Naive thymus-derived CD8-positive, alpha-beta T cell (primary cell): ENCODE measurements at places on chromosomes 13 and 19.

- DNase-seq, result no peak
Measured at GRCh38 chr13:74111399-74111798, 22.8 kb downstream of the KLF12 start.

DNA sequence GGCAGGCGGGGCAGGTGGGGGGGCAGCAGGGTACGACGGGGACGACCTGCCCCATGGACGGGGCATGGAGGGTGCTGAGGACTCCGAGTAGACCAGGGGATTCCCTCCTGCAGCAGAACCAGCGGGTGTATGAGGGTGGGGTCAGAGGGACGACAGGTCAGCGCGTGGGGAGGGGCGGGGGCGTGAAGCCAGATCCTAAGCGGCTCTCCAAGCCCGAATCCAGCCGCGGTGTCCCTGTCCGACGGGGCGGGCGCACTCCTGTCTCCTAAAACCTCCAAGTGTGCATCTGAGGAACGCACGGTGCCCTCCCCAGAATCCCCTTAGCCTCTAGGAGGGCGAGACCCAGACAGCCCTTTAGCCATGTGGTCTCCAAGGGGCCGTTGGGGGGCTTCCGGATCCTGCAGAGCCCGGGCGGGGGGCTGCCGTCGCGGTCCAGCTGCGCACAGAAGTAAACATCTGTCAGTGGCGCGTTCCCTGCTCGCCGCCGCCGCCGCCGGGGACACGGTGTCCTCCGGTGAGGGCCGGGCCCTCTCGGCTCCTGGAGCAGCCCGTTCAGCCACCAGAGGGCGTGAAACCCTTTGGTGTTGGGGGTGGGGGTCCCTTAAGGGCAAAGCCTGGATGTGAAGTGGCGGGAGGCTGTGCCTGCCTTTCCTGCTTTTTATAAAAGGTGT, 730 bp downstream of the NRTN start:
- peak; percentile 41 for DNase-seq

DNA sequence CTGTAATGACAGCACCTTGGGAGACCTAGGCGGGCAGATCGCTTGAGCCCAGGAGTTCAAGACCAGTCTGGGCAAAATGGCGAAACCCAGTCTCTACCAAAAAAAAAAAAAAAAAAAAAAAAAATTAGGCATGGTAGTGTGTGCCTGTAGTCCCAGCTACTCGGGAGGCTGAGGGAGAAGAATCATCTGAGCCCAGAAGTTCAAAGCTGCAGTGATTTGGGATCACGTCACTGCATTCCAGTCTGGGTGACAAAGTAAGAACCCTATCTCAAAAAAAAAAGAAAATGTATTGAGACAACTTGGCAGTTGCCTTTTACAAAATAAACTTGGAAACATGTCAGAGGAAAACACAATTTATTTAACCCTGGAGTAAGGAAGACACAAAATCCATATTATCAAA, 26.8 kb downstream of the RBM26 start:
- no peak for DNase-seq

DNA sequence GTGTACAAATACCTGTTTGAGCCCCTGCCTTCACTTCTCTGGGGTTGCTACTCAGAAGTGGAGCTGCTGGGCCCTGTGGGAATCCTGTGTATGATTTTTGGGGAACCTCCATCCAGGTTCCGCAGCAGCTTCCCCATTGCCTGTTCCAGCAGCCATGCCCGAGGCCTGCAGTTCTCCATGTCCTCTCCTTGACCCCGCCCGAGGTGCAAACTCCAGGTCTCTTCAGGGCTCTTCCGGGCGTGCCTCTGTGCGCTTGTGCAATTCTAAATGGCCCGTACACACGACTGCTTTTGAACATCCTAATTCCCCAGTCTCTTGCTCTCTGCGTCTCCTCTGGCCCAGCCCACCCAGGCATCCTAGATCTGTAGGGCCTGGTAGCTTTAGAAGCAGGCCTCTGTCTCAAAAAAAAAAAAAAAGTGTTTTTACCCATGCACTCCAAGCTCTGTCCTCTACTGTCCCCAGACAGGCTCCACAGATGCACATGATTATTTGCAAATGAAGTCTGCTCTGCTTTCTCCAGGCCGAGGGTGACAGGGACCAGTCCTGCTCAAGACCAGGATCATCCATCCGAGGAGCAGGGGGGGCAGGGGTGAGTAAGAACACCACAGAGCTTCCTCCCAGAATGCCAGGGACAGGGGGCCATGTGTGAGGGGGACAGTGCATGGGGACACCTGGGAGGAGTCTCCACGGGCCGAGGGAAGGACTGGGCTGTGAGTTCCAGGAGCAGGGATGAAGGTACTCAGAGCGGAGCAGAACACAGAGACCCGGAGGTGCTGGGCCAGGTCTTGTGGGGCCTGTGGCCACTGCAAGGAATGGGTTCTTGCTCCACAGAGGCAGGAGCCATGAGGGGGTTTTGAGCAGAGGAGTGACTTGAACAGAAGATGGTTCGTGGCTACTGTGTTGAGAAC, 51.7 kb downstream of the SLC7A9 start:
- no peak for DNase-seq
